ENCODE measurements at places on chromosomes 7 and 10. TPM values are rescaled to one million over a fixed set of nuclear protein-coding genes. Genes with fewer than 3 reads are reported as not detected.

DNA sequence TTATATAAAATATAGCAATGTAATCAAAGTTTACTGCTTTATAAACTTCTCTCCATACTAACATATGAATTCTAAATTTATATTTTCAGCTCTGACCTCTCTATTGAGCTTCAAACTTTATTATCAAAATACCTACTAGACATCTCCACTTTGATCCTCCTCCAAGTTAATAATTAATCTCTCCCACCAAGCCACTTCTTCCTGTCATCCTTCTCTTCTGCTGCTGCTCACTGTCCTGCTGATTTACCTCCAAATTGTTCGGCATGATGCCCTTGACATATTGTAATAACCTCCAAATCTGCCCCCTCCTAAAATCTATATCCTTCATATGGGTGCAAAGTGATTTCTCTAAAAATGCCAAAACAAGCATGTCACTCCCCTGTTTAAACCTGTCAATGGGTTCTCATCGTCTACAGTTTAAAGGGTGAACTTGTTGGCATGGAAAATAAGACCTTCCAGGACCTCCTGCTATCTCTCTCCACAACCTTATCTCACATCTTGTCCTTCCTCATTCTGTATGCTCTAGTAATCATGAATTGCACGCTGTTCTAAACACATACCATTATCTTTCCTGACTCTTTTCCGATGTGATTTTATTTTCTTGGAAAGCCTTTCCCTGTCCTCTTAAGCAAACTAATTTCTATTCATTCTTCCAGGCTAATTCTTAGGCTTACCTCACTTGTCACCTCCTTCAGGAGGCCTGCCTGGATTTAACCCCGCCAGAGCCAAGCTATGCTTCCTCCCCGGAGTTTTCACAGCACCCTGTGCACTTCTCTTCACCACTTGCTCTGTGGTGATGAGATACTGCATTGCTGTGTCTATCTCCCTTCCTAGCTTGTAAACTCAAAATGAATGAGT is 52.1 kb upstream of the STK17A start:
- DNase-seq, result no peak

- no peak for DNase-seq
Measured at GRCh38 chr10:87850742-87851205, 12.6 kb downstream of the KLLN start.

DNA sequence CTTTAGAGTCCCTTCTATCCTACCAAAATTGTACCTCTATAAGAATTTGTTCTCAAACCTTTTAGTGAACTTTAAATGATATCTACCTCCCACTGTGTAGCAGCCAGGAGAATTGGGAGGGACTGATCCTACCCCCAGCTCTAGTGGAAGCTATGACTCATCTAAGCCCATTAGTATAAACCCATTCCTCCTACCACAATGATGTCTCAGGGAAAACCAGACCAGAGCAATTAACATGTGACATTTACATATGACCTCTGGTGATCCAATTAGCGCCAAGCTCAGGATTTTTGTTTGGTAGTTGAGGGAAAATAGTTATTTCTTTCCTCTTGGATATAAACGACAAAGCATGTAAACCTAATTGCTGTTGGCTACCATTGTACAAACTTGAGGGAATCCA is 33.1 kb upstream of the R3HCC1L start:
- no peak for DNase-seq

- no peak for DNase-seq
Measured at GRCh38 chr7:132059141-132059540, 502.7 kb upstream of the PODXL start.

- DNase-seq, result no peak
Measured at GRCh38 chr7:39606352-39606751, 17.0 kb upstream of the RALA start.

DNA sequence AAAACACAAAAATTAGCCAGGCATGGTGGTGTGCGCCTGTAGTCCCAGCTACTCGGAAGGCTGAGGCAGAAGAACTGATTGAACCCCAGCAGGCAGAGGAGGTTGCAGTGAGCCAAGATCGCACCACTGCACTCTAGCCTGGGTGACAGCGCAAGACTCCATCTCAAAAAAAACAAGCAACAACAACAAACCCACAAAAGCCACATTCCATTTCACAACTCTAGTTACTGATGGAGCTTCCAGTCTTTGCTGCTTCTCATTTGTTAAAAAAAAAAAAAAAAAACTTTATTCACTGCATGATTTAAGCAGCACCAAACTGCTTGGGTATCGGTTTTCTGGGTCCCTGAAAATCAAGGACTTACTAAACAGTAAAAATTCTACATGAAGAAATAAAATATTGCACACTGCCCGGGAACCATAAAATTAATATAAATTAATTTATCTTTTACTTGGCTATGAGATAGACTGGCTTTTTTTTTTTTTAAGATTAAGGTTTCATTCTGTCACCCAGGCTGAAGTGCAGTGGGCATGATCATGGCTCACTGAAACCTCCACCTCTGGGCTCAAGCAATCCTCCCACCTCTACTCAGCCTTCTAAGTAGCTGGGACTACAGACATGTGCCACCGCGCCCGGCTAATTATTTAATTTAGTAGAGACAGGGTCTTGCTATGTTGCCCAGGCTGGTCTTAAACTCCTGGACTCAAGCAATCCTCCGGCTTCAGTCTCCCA is 42.0 kb downstream of the SRPK2 start:
- DNase-seq, result no peak

- no peak for DNase-seq
Measured at GRCh38 chr10:109126016-109126415, 797.3 kb downstream of the XPNPEP1 start.

DNA sequence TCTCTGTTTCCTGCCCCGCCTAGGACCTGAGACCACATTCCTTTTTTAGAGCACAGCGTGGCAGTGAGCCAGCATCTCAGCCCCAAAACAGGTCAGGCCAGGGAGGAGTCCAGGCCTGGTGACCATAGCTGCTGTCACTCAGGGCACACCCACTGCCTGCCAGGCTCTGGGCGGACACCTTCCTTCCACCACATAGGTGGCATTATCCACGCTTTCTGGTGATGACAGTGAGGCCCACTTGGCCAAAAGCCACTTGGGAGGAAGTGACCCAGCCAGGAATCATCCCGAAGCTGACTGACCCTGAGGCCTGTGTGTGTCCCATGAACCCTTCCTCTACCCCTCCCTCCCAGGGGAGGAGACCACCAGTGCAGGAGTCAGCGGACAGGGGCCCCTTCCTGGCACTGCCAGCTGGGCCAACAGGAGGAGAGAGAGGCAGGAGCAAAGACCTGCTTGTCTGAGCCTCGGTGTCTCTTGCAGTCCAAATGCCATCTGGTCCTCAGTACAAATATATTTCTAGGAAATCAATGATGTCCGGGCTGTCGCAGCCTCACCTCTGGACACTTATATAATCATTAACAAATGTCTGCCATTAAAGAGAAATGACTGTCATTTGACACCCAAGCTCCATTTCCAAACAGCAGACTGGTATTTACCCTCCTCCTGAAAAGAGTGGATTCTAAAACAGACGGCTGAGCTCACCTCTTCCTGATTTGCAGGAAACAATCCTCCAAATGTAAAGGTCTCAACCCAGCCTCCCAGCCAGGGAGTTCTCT is 63.0 kb downstream of the ABRAXAS2 start:
- DNase-seq, result no peak

DNA sequence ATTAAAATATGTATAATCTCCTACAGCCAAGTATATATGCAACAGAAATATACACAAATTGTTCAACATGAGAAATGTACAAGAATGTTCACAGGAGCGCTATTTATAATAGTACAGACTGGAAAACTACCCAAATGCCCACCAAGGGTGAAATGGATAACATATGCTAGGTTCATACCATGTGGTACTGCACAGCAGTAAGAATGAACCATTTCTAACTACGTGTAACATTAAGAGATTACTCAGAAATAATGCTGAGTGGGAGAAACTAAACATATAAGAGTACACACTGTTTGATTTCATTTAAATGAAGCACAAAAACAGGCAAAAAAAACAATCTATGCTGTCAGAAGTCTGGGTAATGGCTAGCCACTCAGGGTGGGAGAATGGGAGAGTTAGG is 45.8 kb downstream of the RNLS start:
- no peak for DNase-seq

DNA sequence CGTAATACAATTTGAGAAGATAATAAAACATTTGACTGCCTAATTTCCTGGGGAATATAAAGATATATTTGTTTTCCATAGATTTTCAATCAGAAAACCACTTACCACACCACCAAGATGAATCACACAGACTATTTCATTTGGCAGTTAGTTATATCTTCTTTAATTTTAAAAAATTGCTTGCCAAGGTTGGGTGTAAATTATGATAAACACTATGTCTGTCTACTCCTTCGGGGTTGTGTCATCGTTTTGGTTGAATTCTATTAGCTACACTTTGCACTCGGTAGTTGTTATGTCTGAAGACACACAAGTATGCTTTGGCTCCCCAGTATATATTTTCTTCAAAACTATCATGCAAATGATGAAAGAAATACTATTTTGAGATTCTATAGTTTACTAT is 594.8 kb upstream of the SEMA3D start:
- DNase-seq, result no peak

DNA sequence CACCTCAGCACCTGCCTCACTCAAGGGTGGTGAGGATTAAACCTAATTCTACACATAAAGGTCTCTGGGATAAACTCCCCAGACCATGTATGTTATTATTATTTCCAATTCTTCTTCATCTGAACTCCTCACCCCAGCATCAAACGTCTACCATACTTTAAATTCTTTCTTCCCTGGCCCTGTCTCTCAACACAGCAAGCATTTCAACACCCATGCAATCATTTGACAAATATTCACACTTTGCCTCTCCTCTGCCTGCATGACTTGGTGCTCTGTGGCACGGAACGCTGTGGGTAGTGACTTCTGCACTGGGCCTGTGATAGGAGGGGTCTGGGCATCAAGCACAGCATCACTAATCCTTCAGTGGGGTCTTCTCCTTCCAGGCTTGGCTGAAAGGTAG is 490.8 kb downstream of the TNS3 start:
- no peak for DNase-seq

- DNase-seq, result no peak
Measured at GRCh38 chr7:116924741-116925140, 28.6 kb upstream of the ST7 start.

The GPR26 gene
- not detected for polyA plus RNA-seq

The EVX1 gene
- 0.62 TPM for polyA plus RNA-seq

The AGR3 gene
- 1.7 TPM for polyA plus RNA-seq

All from kidney (tissue), 22 donors.